ENCODE measurements at places on chromosomes 11 and 22.

DNA sequence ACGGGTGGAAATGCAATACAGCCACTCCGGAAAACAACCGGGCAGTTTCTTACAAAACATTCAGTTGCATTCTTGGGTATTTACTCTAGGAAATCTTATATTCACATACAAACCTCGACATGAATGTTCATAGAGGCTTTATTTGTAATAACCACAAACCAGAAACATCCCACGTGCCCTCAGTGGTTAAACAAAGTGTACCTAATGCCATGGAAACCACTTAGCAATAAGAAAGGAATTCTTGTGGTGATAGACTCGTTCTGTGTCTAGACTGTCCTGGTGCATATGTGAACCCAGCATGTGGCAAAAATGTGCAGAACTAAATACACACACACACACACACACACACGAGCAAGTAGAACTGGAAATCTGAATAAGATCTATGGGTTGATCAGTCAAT lies 1073.3 kb downstream of the TBC1D22A start:
- no peak for DNase-seq

DNA sequence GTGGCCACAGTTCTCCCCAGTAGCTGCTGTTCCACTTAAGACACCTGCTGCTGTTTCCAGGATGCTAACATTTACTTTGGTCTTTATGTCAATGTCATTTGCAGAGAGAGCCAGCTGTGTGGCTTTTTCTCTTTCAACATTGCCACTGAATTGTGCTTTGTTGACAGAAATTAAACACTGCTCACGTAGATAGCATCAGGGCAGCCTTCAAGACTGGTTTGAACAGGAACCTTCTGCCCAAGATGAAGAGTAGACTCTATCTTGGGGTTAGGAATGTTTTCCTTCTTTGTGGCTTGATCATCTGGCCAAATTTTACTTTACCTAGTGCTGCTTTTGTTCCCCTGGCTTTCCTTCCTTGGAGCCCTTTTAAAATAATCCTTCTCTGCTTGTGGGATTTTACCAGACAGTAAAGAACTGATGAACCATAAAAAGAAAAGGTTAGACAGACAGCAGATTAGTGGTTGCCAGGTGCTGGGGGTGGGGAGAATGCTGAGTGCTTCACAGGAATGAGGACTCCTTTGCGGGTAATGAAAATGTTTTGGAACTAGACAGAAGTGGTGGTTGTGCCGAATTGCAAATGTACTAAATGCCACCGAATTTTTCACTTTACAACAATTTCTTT lies 22.7 kb upstream of the XBP1 start:
- DNase-seq = peak; percentile 55

- DNase-seq = no peak
Observed at GRCh38 chr11:11533057-11533456, 88.7 kb downstream of the GALNT18 start.

- DNase-seq = no peak
Observed at GRCh38 chr11:132551016-132551415, 981.3 kb downstream of the OPCML start.

GRCh38 chr11:132704781-132705375 lies 827.4 kb downstream of the OPCML start:
- DNase-seq = no peak

DNA sequence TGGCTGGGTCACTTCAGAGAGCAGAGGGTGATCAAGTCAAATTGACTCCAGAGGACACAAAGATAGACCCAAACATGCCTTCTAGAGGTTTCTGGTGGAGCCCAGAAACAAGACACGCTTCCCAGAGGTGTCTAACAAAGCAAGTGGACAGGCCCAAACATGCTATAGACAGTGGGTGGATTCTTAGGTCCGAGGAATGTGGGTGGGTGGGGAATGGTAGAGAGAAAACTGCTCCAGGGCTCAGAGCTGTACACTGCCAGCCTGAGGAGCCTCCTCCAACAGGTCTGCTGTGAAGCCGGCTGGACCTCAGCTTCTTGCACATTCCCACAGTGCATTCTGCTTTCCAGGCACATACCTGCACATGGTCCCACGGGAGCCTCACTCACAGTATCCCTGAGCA lies 116.8 kb upstream of the NECTIN1 start:
- no peak for DNase-seq

DNA sequence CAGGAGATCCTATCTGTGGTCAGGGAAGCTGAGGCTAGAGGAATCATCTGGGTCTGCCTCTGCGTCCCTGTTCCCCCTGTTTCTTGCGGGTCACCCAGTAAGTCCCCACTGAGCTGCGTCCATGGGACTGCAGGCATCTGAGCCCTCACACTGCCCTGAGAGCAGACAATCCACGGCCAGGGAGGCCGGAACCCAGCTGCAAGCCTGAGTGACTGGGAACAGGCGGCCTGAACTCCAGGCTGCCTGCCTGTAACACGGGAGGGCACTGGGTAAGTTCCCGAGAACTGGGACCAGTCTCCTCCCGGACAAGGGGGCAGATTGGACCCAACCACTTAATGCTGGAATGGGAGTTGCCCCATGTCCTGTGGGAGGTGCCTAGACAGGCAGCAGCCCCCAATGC lies 727.4 kb downstream of the BRD1 start:
- DNase-seq = no peak

DNA sequence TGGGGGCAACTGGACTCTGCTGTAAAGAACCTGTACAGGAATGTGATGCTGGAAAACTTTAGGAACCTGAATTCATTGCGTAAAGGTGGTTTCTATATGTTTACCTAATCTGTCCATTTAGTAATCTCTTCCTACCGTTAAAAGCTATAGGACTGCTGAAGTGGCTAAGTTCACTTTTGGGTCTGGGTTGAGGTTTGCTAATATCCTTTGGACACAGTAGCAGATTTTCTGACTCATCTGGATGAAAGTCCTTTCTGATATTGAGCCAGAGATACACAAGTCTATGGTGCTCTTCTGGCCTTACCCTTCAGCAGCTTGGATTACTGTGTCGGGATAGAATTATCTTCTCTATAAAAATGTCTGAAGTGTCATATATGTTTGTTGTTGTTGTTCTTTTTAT lies 16.9 kb downstream of the ZNF215 start:
- DNase-seq = no peak

DNA sequence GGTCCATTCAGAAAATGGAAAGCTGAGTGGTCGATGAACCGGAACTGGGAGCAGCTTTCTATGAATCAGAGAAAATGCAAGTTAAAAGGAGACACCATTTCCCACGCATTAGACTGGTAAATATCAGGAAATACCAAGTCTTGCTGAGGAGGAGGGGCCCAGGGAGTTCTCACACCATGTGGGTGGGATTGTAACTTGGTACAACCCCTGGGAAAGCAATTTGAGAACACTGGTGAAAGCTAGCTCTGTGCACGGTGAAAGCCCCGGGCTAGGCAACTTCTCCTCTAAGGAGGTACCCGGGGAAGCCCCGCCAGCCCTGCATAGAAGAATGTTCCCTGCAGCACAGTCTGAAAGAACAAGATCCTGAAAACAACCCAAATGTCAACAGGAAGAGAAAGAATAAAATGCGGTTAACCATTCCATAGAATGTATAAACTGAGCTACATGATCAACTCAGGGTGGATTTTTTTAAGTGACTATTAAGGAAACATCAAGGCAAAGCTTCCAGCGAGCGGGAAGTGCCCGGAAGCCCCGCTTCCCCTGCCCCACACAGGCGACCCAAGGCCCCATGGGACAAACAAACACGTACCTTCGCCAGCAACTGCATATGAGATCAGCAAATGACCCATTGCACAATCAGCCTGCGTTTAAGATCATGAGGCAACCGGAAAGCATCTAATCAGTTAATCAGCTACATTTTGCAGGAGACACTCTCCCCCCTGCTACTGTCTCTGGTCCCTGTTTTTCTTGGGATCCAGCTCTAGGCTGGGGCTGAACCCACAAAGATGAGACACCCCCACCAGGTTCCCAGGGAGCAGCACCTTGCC lies 11.3 kb downstream of the SHANK2 start:
- DNase-seq = no peak

- no peak for DNase-seq
Observed at GRCh38 chr11:28123151-28123581, 15.0 kb downstream of the METTL15 start.

DNA sequence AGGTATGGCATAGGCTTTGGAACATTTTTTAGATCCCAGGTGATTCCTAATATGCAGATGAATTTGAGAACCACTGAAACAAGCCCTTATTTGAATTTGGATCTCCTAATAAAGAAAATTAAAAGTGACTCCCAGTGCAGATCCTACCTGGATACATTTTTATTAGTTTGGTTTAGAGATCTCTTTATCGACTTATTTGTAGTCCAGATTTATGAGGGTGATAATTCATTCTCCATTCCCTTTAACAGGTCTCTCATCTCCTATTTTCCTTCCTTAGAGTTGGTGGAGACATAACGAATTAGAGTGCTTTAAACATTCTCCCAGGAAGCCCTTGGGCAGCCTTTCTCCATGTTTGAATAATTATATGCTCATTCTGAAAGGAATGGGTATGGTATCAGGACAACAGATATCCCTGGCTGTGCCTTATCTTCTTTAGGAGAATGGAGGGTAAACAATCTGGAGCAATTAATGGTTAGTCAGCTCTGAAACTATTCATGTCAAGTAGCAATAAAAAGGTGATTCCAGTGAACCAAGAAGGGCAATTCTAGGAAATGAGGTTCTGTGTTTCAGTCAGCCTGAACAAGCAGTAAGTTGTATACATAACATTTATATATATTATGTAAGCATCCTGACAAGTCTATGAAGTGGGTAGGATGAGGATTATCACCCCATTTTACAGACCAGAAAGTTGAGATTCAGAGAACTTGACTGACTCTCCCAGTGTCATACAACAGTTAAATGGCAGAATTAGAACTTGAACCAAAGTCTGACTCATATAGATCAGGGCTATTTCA lies 53.9 kb upstream of the RCE1 start:
- DNase-seq = no peak

GRCh38 chr11:66339162-66339675 lies 3.0 kb upstream of the RIN1 start:
- DNase-seq = no peak

GRCh38 chr11:24070435-24070834 lies 426.4 kb upstream of the LUZP2 start:
- no peak for DNase-seq

Measured in NCI-H1417 treated with DMSO at 0.1 percent for 48 hours (cell line).